Upper lobe of right lung (tissue), 1 donor: ENCODE measurements at places on chromosomes 3 and 15. TPM values are rescaled to one million over a fixed set of nuclear protein-coding genes. Genes with fewer than 3 reads are reported as not detected.

- DNase-seq, result no peak
Measured at GRCh38 chr3:45983770-45984169, 11.9 kb downstream of the FYCO1 start.

Gene HRG
- not detected for total RNA-seq

Gene TMEM266
- 2.5 TPM for total RNA-seq

- no peak for DNase-seq
Measured at GRCh38 chr15:51726302-51727073, 11.0 kb downstream of the LYSMD2 start.

Gene MLH1
- 31.3 TPM for total RNA-seq
